CD8-positive, alpha-beta memory T cell (primary cell): ENCODE measurements at places on chromosomes 2 and 18. TPM values are rescaled to one million over a fixed set of nuclear protein-coding genes. Genes with fewer than 3 reads are reported as not detected.

- no peak overlapping the region for H3K27ac ChIP-seq
- peaks cover 7% of the 10 kb centered on the region for H3K4me1 ChIP-seq
- H3K4me3 ChIP-seq: no peak overlapping the region
These were observed 8.0 kb downstream of the TEX261 start for GRCh38 chr2:70986499-70987189.

- no peak overlapping the region for H3K27ac ChIP-seq
- no peaks in the 10 kb centered on the region for H3K27me3 ChIP-seq
- no peaks in the 10 kb centered on the region for H3K4me1 ChIP-seq
These were observed 54.8 kb upstream of the CCDC178 start for GRCh38 chr18:33495278-33495677.

- H3K36me3 ChIP-seq: no peaks in the 10 kb centered on the region
- no peaks in the 10 kb centered on the region for H3K4me1 ChIP-seq
These were observed 56.7 kb upstream of the ZDBF2 start for GRCh38 chr2:206217743-206218142.

DNA sequence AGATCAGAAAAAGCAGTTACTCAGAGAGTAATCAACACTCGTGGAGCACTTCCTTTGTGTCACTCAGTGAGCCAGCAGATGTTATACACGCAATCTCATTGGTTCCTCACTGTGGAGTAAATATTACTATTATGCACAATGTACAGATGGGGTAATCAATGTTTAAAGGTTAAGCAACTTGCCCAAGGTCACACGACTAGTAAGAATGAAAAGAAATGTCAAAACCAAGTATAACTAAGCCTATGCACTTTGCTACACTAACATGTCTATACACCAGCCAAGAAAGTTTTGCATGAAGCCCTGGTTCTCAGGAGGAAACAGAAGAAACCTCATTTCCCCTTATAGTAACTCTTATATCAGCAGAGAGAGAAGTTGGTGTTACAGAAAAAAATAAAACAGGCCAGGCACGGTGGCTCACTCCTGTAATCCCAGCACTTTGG lies 5.4 kb downstream of the METTL21A start:
- H3K27ac ChIP-seq: no peak overlapping the region
- DNase-seq: no peak
- peaks cover 26% of the 10 kb centered on the region for H3K4me1 ChIP-seq
- no peaks in the 10 kb centered on the region for H3K27me3 ChIP-seq
- peaks cover 33% of the 10 kb centered on the region for H3K36me3 ChIP-seq
- H3K4me3 ChIP-seq: no peak overlapping the region

DNA sequence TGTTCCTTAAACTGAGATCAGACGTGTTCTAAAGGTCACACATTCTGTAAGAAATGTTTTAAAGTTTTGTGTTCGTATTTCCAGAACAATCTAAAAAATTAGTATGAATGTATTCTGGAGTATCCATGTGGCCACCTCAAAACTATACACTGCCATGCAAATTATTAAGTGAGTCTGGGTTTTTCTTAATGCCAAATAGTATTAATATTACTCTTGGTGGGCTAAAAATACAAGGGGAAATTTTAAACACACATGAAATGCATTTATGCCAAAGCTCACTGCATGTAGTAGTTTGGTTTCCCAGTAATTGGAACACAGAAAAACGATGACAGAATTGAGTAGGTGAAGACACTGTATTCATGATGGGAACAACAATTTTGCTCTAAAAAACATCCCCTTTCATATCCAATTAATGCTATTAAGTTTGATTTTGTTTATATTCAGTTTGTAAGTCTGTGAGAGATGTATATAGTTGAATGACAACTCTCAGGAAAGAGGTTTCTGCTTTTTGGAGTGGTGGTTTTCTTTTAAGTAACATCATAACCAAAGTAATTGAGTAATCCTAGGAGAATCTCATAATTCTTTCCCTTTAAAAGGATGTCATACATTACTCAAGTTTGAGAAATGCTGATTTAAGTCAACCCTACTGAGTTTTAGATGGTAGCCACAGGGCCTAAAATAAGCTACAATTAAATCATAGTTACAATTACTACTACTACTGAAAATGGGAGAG lies 75.7 kb upstream of the CDCA7 start:
- DNase-seq: no peak
- no peaks in the 10 kb centered on the region for H3K36me3 ChIP-seq
- no peaks in the 10 kb centered on the region for H3K27me3 ChIP-seq
- no peak overlapping the region for H3K27ac ChIP-seq

DNA sequence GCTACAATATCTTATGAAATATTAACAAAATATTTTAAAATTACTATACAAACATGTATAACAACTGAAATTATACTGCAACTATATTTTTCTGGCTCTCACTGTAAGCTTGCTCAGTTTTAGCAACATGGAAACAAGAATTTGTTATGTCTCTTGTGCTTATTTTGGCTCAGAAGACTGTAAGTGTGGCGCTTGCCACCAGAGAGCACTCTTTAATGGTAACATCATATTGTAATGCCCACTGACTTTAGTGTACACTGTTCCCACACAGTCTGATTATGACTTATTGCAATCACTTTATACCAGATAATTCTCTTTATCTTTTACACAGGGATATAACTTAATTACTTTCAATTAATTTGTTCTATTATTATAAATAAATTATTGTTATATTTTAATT lies 1500.6 kb upstream of the TMEFF2 start:
- H3K36me3 ChIP-seq: no peaks in the 10 kb centered on the region
- H3K27ac ChIP-seq: no peak overlapping the region
- no peak for DNase-seq
- no peaks in the 10 kb centered on the region for H3K27me3 ChIP-seq

DNA sequence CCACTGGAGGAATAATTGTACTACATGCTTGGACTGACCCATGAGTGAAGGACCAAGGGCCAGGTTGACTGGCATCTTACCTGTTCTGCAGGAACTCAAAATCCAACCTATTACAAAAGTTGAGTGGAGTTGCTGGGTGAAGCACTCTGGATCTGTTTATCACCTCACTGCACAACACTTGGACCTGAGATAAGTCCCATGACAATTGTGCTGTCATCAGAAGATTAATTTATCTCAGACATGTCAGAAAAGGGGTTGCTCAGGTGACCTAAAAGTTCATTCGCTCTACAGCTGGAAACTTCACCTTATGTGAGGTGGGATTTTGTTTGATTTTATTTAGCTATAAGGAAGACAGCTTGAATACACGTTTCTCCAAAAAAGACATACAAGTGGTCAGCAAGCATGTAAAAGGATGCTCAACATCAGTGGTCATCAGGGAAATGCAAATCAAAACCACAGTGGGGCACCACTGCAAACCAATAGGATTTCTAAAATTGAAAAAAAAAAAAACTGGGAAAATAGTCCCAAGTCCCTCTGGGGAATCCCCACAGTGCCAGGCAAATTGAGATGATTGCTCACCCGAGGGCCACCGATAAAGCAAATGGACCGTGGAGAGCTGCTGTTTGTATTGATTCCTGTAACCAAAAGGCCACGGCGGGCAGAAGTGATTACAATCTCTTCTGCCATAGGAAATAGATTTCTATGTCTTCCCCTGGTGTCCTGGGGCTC lies 65.8 kb upstream of the SLC35F5 start:
- H3K36me3 ChIP-seq: no peaks in the 10 kb centered on the region
- H3K4me1 ChIP-seq: no peaks in the 10 kb centered on the region
- DNase-seq: no peak
- no peak overlapping the region for H3K27ac ChIP-seq

DNA sequence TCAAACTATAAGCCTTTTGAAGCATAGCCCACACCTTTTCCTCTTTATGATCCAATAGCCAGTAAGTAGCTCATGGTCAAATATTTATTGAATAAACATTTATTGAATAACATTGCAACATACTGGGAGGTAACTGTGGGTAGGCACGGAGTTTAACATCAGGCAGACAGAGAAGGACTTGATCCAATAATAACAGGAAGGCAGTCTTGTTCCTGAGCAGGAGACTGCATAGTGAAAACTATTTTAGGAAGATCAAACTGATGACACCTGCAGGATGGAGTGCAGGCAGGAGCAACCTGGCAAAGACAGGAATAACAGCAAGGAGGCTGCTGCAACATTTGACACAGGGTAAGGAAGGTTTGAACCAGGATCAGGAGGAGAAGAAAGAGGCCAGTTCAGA lies 3.1 kb upstream of the DCTN1 start:
- H3K4me1 ChIP-seq: peaks cover 29% of the 10 kb centered on the region
- H3K27ac ChIP-seq: no peak overlapping the region
- H3K27me3 ChIP-seq: no peaks in the 10 kb centered on the region
- no peak for DNase-seq
- no peak overlapping the region for H3K4me3 ChIP-seq

DNA sequence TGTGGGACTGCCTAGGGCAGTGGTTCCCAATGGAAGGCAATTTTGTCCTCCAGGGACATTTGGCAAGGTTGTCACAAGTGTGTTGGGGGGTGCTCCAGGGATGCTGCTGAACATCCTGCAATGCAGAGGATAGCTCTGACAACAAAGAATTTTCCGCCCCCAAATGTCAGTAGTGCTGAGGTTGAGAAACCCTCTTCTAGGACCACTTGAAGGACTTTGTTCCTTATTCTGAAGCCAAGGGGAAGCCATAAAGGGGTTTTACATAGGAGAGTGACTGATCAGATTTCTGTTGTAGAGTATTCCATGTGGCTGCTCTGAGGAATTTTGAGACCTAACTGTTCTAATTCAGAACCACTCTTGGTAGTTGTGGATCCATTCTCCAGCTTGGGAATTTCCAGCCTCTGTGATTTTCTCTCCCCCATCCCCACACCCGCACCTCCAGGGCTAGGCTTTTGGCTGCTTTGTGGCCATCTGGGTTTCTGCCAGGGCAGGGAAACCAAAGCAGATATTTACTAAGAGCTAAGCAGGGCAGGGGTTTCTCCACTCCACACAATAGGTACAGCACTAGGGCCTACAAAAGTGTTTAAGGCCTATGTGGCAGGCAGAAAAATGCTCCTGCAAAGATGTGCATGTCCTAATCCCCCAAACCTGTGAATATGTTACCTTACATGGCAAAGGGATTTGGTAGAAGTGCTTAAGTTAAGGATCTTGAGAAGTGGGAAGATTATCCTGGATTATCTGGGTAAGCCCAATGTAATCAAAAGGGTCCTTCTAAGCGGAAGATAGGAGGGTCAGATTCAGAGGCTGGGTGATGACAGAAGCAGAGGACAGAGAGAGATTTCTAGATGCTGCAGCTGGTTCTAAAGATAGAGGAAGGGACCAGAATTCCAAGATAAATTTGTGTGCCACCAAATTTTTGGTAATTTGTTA lies 135.4 kb downstream of the TMEM17 start:
- no peaks in the 10 kb centered on the region for H3K4me1 ChIP-seq
- no peak for DNase-seq
- H3K4me3 ChIP-seq: no peak overlapping the region
- H3K27me3 ChIP-seq: no peaks in the 10 kb centered on the region

- no peaks in the 10 kb centered on the region for H3K27me3 ChIP-seq
- H3K4me1 ChIP-seq: peaks cover 97% of the 10 kb centered on the region
These were observed 52.1 kb downstream of the NCK2 start for GRCh38 chr2:105796791-105797190.

DNA sequence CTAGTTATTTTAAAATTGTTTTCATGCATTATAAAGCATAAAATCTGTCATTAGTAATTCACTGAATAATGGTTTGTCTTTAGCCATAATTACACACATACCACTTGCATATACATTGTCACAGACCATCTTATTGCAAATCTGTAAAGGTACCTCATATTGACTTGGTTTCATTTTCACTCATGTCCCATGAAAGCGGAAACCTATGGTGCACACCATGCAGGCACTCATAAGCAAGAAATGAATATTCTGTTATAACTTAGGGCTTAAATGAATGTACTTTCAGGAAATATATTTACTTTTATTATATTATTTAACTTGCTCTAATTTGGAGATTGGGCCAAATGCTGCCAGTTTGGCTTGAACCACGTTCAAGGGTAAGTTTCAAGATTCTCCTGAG lies 29.2 kb upstream of the STK17B start:
- DNase-seq: no peak
- peaks cover 25% of the 10 kb centered on the region for H3K4me1 ChIP-seq
- peak overlapping the region; percentile 53 for H3K4me3 ChIP-seq
- H3K27ac ChIP-seq: peak overlapping the region; percentile 40
- no peaks in the 10 kb centered on the region for H3K36me3 ChIP-seq
- H3K27me3 ChIP-seq: no peaks in the 10 kb centered on the region

DNA sequence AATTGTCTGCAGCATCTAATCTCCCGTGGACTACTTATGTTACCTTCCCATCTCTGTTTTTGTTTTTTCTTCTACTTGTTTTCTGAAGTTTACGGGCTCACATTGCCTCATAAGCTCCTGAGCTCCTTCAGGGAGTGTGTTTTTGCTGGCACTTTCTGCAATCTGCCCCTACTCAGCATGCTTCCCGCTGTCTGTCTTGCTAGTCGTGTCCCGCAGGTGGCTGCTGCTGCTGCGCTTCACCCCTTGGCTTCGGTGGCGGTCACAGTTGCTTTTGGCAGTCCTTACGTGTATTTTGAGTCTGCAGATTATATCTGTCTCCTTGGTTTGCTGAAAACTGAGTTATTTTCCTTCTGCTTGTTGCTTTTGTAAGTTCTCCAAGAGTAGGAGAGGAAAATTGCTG lies 37.3 kb downstream of the FER1L5 start:
- H3K4me3 ChIP-seq: no peak overlapping the region
- H3K27ac ChIP-seq: no peak overlapping the region
- no peaks in the 10 kb centered on the region for H3K27me3 ChIP-seq
- no peaks in the 10 kb centered on the region for H3K4me1 ChIP-seq
- DNase-seq: no peak

DNA sequence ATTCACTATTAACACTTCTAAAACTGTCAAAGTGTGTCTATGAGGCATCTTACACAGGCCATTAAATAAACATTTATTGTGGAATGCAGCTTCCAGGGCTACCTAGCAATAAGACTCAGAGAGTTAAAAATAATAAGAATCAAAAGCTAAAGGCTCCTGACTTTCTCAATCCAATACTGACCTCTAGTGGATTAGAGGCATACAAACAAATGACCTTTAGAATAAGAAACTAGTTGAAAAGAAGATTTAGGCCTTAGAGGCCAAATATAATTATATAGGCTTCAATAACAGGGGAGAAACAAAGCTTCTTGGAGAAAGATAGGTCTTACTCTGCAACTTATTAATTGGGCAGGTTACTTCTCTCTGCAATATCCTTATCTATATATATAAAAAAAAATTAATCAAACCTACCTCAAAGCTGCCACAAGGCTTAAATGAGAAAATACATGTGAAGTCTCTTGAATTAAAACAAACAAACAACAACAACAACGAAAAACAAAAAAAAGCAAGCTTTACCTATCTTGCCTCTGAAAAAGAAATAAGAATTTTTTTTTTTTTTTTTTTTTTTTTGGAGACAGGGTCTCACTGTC lies 246.1 kb downstream of the EXOC6B start:
- H3K27ac ChIP-seq: no peak overlapping the region
- H3K27me3 ChIP-seq: no peaks in the 10 kb centered on the region
- H3K36me3 ChIP-seq: no peaks in the 10 kb centered on the region
- no peaks in the 10 kb centered on the region for H3K4me1 ChIP-seq
- DNase-seq: peak; percentile 6

GRCh38 chr2:230077851-230078547 lies 9.3 kb upstream of the SLC16A14 start:
- no peaks in the 10 kb centered on the region for H3K36me3 ChIP-seq
- no peak overlapping the region for H3K4me3 ChIP-seq
- no peaks in the 10 kb centered on the region for H3K4me1 ChIP-seq
- no peaks in the 10 kb centered on the region for H3K27me3 ChIP-seq
- no peak overlapping the region for H3K27ac ChIP-seq

Gene SLC5A7
- total RNA-seq: not detected

Gene GREB1
- 0.55 TPM for total RNA-seq

Gene INO80C
- total RNA-seq: 28.5 TPM

Gene C2orf66
- total RNA-seq: not detected

Gene STON1
- total RNA-seq: 0.89 TPM

Gene CRYBA2
- not detected for total RNA-seq

Gene TRIM54
- 0.22 TPM for total RNA-seq

Gene SERPINB13
- total RNA-seq: not detected

Gene SAG
- total RNA-seq: not detected
